Activated CD4-positive, CD25-positive, alpha-beta regulatory T cell (primary cell): ENCODE measurements at places on chromosomes 16 and 17.

GRCh38 chr17:8031261-8031661, 7.6 kb upstream of the ALOX15B start:
- no peak for DNase-seq

DNA sequence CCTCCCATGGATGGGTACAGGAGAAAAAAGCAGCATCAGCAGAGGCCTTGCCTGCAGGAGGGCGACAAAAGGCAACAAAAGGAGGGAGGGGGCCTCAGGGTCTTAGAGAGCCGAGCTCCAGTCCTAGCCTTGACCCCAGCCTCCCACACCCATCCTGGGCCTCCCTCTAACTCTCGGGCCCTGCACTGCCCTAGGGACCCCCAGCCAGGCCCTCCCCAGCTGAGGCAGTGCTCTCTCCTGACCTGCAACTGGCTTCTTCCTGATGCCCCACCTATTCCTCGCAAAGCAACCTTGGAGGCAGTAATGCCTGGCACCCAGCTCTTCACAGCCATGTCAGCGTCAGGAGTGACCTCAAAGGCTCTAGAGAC, 15.2 kb upstream of the SRRM2 start:
- DNase-seq = no peak

GRCh38 chr16:8374586-8375231, 215.6 kb downstream of the TMEM114 start:
- DNase-seq = no peak

DNA sequence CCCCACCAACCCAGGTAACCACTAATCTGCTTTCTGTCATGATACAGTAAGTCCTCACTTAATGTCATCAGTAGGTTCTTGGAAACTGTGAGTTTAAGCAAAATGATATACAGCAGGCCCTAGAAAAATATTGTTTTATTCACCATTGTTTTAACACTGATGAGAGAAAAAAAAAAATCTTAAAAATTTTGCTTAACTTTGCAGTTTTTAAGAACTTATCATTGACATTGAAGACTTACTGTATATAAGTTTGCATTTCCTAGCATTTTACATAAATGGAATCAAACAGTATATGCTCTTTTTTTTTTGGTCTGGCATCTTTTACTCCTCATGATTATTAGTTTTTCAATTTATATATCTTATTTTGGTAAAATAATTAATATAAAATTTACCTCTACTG, 19.5 kb upstream of the CLTC start:
- no peak for DNase-seq

- no peak for DNase-seq
These were observed 19.6 kb downstream of the OR1D5 start for GRCh38 chr17:3043737-3044365.

- no peak for DNase-seq
These were observed 6.4 kb downstream of the PFAS start for GRCh38 chr17:8255499-8255898.
